ENCODE measurements at places on chromosomes 2 and 18.

GRCh38 chr2:232857158-232857563, 12.9 kb upstream of the SNORC start:
- DNase-seq: no peak

- DNase-seq: no peak
Measured at GRCh38 chr2:152372438-152372984, 37.5 kb downstream of the FMNL2 start.

DNA sequence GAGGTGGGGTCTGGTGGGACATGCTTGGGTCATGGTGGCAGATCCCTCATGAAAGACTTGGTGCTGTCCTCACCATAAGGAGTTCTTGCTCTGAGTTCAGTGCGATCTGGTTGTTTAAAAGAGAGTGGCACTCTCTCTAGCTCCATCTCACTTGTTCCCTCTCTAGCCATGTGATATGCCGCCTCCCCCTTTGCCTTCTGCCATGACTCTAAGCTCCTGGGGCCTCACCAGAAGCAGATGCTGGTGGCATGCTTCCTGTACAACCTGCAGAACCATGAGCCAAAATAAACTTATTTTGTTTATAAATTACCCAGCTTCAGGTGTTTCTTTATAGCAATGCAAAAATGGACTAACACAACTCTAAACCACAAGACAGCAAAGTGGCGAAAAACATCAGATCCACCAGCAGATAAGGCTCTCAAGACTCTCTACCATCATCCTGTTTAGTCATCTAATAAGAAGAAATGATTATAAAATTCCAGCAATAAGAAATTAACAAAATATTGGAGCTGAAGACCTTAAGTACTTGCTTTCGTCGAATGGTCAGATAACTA, 75.5 kb downstream of the OLA1 start:
- no peak for DNase-seq

- DNase-seq: no peak
Measured at GRCh38 chr2:231084565-231084964, 27.9 kb downstream of the PSMD1 start.

DNA sequence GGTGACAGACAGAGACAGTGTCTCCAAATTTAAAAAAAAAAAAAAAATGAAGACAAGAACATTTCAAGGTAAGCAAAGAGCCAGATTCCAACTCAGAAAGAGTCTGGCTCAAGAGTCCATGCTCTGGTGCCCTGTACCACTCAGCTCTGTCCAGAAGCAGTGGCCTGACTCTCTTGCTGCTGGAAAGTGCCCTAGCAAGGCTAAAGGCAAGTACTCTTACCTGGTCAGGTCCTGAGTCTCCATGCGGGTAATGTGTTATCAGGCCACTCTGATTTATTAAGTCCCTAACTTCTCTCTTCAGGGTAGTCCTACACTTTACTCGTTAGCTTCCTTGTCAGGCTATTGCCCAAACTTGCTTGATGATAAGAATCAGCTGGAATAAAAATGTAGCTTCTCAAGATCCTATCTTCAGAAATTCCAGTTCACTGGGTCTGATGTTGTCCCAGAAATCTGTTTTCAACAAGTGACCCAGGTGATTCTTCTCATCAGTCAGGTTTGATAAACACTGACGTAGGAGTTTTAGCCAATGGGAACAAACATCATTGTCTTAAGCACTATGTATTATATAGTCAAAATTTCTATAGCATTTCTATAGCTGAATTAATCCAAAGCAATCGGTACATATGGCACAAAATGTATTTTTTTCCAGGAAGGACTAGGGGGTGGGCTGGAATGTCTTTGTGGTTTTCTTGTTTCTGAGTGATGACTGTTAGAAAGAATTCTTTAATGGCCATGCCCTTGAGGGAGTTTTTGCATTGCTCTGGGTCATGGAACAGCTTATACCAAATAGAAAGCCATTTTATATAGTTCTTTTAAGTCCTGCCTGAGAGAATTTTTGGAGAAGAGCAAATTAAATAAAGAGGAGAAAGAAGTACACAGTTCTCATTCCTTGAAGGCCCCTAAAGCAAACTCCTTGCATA, 139.9 kb upstream of the DNMT3A start:
- DNase-seq: no peak

GRCh38 chr2:238913931-238914647, 66.2 kb downstream of the TWIST2 start:
- DNase-seq: no peak

- no peak for DNase-seq
Measured at GRCh38 chr2:208356846-208357574, 49.6 kb upstream of the PTH2R start.

DNA sequence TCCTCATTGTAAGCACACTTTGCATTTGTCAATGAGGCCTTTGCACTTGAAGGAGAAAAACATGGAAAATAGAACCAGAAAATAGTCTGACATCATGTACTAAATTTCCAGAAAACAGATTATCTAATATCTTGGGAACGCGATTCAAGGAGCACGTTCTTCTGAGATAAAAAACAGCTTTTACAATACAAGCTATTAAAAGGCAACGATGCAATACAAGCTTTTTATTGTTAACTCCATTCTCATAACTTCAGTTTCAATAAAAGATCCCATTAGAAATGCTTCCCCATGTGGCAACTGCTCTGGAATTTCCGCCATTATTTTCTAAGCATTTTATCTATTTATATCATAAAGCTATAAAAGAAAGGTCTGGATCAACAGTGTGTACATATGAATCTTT, 40.3 kb downstream of the NRXN1 start:
- DNase-seq: no peak

Measured in 8988T (cell line).